Activated CD8-positive, alpha-beta T cell treated with anti-CD3 and anti-CD28 coated beads for 36 hours (primary cell): ENCODE measurements at places on chromosomes 1 and 21.

GRCh38 chr1:168829876-168830275 is 100.9 kb upstream of the DPT start:
- no peaks in the 10 kb centered on the region for H3K36me3 ChIP-seq
- no peak overlapping the region for H3K27ac ChIP-seq
- DNase-seq, result no peak
- H3K27me3 ChIP-seq, result peaks cover 2% of the 10 kb centered on the region
- H3K4me3 ChIP-seq, result no peak overlapping the region

- no peak for DNase-seq
- H3K27me3 ChIP-seq, result no peaks in the 10 kb centered on the region
- no peak overlapping the region for H3K27ac ChIP-seq
- no peaks in the 10 kb centered on the region for H3K36me3 ChIP-seq
- H3K4me3 ChIP-seq, result no peak overlapping the region
Observed at GRCh38 chr1:177984761-177985160, 14.9 kb upstream of the SEC16B start.

DNA sequence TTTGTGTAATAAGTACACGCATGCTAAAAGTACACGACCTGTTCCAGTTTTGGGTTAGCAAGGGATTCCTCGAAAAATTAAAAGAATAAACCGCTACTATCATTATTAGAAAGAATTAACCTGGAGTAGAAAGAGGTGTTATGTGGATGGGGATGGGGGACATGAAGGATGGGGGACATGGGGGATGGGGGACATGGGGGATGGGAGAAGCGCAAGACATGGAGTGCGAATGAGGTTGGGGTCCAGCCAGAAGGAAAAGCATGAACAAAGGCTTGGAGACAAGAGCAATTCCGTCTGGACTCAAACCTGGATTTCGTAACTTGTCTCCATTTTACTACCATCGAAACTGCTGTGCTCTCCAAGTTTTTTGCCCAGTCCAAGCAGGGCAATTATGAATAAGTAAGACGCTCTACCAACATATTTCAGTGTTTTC is 591 bp upstream of the KDM1A start:
- H3K27ac ChIP-seq, result peak overlapping the region; percentile 90
- peak overlapping the region; percentile 93 for H3K4me3 ChIP-seq
- peak; percentile 3 for DNase-seq
- H3K27me3 ChIP-seq, result no peaks in the 10 kb centered on the region
- peaks cover 17% of the 10 kb centered on the region for H3K36me3 ChIP-seq

DNA sequence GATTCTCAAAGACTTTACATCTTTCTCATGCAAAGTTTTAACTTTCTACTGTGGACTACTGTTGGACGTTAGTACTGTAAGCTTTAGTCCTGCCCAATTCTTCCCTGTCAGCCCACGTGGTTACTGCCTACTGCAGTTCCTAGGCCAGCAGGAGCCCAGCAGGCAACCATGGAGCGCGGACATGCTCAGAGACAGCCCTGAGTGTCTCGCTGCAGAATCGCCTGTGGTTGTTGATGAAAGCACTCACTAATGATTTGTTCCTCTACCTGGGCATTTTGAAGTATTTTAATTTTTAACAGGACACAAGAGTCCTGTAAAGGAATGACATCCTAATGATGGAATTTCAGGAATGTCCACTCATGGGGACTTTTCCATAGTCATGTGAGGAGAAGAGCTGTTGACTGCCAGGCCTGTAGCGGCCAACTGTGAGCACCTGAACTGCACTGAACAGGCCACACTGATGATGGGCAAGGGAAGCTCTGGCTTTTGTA is 44.1 kb downstream of the PGBD5 start:
- H3K36me3 ChIP-seq, result no peaks in the 10 kb centered on the region
- no peak overlapping the region for H3K4me3 ChIP-seq
- no peak for DNase-seq
- H3K27ac ChIP-seq, result no peak overlapping the region

- no peak overlapping the region for H3K4me3 ChIP-seq
- no peaks in the 10 kb centered on the region for H3K27me3 ChIP-seq
- no peak for DNase-seq
Observed at GRCh38 chr1:7610936-7611335, 160.2 kb upstream of the VAMP3 start.

GRCh38 chr1:190377294-190377693 is 100.4 kb downstream of the BRINP3 start:
- no peak for DNase-seq
- H3K36me3 ChIP-seq, result no peaks in the 10 kb centered on the region
- H3K4me3 ChIP-seq, result no peak overlapping the region
- no peaks in the 10 kb centered on the region for H3K4me1 ChIP-seq

DNA sequence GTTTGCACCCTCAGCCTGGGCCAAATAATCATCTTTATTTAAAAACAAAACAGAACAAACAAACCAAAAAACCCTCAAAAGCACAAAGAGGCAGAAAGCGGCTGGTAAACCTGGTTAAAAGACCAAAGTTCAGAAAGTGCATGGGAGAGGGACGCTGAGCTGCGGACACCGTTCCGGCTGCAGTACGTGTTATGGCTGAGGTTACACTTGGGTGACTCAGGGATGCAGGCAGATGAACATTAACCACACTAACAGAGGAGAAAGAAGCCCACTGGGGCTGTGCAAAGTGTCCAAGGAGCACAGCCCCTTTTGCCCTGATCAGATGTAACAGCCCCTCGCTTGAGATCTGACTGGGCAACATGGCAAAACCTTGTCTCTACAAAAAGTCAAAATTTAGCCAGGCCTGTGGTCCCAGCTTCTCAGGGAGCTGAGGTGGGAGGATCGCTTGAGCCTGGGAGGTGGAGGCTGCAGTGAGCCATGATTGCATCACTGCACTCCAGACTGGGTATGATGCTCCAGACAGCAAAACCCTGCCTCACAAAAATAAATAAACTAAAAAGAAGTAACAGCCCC is 28.3 kb downstream of the GPR157 start:
- no peak for DNase-seq
- no peak overlapping the region for H3K27ac ChIP-seq
- no peak overlapping the region for H3K4me3 ChIP-seq
- no peaks in the 10 kb centered on the region for H3K36me3 ChIP-seq
- H3K4me1 ChIP-seq, result no peaks in the 10 kb centered on the region

- no peaks in the 10 kb centered on the region for H3K36me3 ChIP-seq
- no peaks in the 10 kb centered on the region for H3K4me1 ChIP-seq
- no peak overlapping the region for H3K27ac ChIP-seq
Observed at GRCh38 chr1:215285013-215285800, 202.7 kb downstream of the KCNK2 start.

DNA sequence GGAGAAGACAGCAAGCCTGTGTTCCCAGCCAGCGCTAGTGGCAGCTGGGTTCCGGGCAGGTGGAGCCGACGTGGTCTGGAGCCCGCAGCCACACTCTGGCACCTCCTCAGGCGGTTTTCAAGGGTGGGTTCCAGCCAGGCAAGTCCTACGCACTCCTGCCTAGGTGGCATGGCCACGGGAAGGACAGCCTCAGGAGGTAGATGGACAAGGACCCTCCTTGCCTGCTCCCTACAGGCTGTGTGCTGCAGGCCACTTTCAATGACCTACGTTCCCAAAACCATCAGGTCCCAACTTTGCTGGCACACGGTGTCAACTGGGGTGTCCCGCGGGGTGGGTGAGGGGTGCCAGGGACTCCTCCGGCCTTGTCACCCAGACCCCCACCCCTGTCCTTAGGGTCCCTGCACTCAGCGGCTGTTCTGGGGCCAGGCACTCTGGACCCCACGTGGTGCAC is 6.7 kb upstream of the PTGER3 start:
- H3K36me3 ChIP-seq, result peaks cover 6% of the 10 kb centered on the region
- no peak overlapping the region for H3K4me3 ChIP-seq
- H3K27me3 ChIP-seq, result peaks cover 5% of the 10 kb centered on the region
- H3K27ac ChIP-seq, result no peak overlapping the region
- no peak for DNase-seq

- peaks cover 8% of the 10 kb centered on the region for H3K4me1 ChIP-seq
- no peak overlapping the region for H3K4me3 ChIP-seq
- no peak for DNase-seq
- no peaks in the 10 kb centered on the region for H3K36me3 ChIP-seq
- H3K27me3 ChIP-seq, result no peaks in the 10 kb centered on the region
- no peak overlapping the region for H3K27ac ChIP-seq
Observed at GRCh38 chr1:225887030-225887314, 2.0 kb downstream of the LEFTY1 start.

- no peaks in the 10 kb centered on the region for H3K27me3 ChIP-seq
- H3K4me3 ChIP-seq, result peak overlapping the region; percentile 77
- peaks cover 14% of the 10 kb centered on the region for H3K36me3 ChIP-seq
Observed at GRCh38 chr1:155062702-155063411, 683 bp upstream of the EFNA4 start.

DNA sequence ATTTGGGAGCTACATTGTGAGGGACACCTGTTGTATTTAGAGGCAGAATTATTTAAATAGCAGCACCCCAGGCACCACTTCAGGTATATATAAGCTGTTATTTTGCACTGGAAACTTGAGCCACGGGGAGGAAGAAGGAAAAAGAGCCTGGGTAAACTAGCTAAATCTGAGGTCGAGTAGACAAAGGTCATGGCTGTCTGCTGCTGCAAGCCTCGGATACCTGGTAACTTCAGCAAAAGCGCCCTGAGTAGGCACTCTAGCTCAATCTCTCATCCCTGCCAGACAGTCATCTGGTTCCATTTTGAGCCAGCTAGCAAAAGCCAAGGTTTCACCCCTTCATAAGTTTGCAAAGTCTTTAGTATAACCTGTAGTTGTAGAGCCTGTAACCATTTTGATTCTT is 101.9 kb upstream of the ZNF644 start:
- H3K27me3 ChIP-seq, result no peaks in the 10 kb centered on the region
- peak overlapping the region; percentile 41 for H3K27ac ChIP-seq
- DNase-seq, result no peak

- DNase-seq, result no peak
- H3K27ac ChIP-seq, result no peak overlapping the region
- no peaks in the 10 kb centered on the region for H3K4me1 ChIP-seq
Observed at GRCh38 chr1:89425056-89425455, 61.2 kb downstream of the GBP6 start.

GRCh38 chr1:81412954-81413353 is 387.8 kb upstream of the ADGRL2 start:
- no peak for DNase-seq
- H3K4me3 ChIP-seq, result no peak overlapping the region
- no peaks in the 10 kb centered on the region for H3K36me3 ChIP-seq
- no peaks in the 10 kb centered on the region for H3K27me3 ChIP-seq
- no peaks in the 10 kb centered on the region for H3K4me1 ChIP-seq
